Left lobe of liver (tissue), 2 donors: ENCODE measurements at places on chromosomes 5 and 9. TPM values are rescaled to one million over a fixed set of nuclear protein-coding genes. Genes with fewer than 3 reads are reported as not detected.

Gene MCTP1
- 1.3 TPM for total RNA-seq

Gene CXCL14
- 4.8 TPM for total RNA-seq

Gene PLAC8L1
- total RNA-seq: not detected

Gene SERF1B
- 6.2 TPM for total RNA-seq

Gene FAM81B
- not detected for total RNA-seq

Gene NR5A1
- 0.40 TPM for total RNA-seq

Gene LCN15
- total RNA-seq: not detected

GRCh38 chr5:61200582-61201155 is 38.4 kb upstream of the SMIM15 start:
- DNase-seq: no peak

- DNase-seq: no peak
Observed at GRCh38 chr5:137268646-137269045, 230.5 kb downstream of the SPOCK1 start.

GRCh38 chr5:178115136-178115813 is 1.9 kb downstream of the N4BP3 start:
- no peak for DNase-seq

DNA sequence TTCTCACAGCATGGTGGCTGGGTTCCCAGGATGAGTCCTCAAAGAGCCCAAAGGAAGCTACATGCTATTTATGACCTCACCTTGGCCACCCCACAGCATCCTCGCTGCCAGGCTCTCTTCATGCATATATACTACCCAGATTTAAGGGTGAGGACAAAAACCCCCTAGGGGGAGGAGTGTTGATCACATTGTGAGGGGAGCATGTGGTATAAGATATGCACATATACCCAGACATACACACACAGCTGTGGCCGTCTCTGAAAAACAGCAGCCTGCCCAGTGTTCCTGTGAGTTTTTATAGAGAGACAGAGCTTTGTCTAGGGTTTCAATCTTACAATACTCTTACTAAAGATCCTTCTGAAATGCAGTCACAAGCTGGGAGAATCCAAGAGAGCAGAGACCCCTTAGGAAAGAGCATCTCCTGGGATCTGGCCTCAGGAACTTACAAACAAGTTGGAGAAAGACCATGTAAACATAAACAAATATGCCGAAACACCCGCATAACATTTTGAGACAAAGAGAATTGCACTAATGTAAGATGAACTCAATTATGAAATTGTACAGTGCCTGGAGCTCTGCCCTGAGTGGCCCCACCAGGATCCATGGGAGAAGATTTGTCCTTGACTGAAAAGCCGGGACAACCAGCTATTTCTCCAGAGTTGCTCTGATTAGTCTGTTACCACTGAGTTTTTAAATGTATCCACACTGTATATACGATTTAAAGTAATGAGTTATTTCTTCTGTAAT is 146.4 kb downstream of the GADD45G start:
- no peak for DNase-seq

DNA sequence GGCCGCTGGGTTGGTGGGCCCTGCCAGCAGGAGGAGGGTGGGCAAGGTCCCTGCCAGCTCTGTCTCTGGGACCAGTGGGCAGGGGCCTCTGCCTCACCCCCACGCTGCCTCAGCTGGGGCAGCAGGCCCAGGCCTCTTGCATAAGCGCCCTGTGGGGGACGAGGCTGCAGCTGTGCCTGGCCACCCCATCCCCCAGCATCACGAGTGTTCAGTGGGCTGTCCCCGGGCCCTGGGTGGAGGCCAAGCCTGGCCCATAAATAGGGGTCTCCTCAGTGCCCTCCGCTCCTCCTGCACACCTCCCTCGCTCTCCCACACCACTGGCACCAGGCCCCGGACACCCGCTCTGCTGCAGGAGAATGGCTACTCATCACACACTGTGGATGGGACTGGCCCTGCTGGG is at the start of gene PTGDS:
PTGDS (plus strand) TSS at position 282 of the 400 bp plus-strand sequence; CDS start at position 357, 75 bp downstream.
- DNase-seq: no peak

- no peak for DNase-seq
Observed at GRCh38 chr5:88244686-88245085, 24.0 kb downstream of the TMEM161B start.

GRCh38 chr9:14331120-14331519 is 17.2 kb upstream of the NFIB start:
- no peak for DNase-seq

DNA sequence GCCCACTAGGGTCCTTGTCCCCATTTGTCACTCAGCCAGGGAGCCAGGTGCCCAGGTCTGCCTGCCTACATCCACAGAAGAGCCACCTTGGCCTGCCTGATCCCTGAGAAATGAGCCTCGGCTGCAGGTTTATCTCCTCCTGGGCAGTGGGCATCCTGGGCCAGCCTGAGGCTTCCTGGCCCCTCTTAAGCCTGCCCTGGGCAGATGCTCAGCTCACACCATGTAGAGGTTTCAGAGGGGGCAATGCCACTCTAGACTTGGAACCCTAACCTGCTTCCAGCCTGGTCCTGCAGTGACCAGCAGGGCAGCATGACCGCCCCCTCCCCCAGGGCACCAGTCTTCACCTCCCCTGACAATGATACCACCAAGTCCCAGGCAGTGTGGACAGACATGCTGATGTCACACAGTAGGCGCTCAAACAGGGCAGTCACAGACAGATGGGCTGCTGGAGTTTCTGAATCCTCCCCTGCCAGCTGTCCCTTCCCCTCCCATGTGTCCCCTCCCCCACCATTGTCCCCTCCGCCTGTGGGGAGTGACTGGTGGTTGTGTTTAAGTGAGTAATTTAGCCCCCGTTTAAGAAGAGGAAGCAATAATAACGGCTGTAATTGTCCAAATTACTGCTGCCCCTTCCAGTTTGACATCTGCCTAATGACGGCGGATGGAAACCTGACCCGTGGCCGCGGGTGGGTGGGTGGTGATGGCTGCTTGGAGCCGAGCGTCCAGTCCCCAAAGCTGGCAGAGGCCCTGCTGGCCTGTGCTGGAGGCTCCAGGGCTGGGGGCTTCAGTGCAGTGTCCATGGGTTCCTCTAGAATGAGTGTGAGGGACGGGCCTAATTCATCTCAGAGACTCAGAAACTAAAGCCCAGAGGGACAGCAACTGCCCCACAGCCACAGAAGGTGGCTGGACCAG is 147.7 kb downstream of the BARX1 start:
- peak; percentile 28 for DNase-seq

DNA sequence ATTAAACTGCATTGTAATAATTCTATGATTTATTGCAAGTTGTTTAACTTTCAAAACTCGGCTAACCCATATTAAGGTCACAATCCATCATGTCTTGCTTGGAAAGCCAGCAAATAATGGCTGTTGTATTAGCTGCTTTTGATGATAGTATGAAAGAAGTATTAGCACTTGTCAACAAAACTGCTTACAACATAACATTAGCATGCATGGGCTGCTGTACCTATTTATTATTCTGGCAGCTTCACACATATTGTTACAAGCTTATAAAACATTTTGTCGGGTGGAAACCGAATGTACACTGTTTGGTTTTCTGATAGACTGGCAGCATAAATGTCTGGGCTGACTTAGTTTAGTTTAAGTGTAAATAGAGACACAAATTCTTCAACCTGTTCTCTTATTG is 378.3 kb downstream of the KIAA0825 start:
- no peak for DNase-seq

GRCh38 chr5:180090098-180090768 is 18.7 kb upstream of the RNF130 start:
- DNase-seq: peak; percentile 68
